ENCODE measurements at places on chromosomes 16 and 17.

DNA sequence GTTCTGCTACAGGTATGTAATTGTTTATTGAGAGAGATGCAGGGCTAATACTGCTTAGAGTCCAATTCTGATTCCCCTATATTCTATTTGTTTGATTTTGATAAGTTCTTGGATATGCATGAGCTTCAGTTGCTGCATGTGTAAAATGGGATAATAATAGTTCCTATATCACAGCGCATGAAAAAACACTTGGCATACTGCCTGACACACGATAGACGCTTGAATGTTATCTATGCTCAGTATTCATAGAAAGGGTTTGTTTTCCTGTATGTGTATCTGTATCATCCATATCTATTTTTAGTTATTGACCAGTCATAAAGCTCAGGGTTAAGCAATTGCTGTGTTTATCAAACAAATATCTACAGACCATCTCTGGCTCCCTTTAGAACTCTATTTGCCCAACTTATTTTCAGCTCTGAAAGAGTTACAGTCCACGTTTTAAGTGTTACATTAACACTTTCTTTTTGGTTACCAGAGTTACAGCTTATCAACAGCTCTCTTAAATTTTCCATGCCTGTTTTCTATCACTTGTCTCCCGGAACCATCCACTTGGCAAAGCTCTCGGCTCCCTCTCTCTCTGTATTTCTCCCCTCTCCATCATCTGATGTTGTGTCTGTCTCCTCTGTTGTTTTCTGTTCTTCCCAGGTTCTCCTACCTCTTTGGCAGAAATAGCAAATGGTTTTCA lies 334.8 kb downstream of the CBLN1 start:
- DNase-seq: no peak

DNA sequence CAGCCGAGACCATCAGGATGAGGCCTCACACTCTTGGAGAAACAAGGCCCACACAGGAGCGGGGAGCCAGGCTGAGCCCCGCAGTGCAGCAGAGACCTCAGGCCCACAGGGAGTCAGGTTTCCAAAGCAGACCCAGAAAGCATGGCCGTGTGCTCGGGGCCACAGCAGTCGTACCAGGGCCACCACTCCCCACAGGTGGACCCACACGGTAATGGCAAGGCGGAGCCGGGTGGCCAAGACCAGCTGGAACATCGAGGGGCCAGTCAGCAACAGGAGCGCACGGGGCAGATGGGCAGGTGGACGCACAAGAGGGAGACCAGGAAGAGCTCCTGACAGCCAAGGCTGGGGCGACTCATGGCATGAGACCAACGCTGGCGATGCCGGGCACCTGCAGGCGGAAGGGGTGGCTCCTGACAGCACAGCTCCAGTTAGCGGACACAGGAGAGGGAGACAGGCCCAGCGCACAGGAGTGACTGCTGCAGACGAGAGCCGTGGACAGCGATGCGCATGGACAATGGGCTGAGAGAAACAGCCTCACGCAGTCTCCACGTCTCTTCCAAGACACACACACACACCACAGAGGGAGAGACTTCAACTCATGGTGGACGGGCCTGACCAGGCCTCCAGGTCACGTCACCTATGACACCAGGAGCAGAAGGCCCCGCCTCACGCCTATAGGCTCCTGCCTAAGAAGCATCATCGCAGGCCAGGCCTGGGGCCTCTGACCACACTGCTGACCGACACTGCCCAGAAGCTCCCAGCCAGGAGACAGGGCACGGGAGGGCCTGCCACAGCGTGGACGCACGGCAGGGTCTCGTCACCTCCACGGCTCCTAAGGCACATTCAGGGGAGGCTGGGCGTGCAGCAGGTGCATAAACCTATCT lies 58.6 kb downstream of the ZNF778 start:
- no peak for DNase-seq

DNA sequence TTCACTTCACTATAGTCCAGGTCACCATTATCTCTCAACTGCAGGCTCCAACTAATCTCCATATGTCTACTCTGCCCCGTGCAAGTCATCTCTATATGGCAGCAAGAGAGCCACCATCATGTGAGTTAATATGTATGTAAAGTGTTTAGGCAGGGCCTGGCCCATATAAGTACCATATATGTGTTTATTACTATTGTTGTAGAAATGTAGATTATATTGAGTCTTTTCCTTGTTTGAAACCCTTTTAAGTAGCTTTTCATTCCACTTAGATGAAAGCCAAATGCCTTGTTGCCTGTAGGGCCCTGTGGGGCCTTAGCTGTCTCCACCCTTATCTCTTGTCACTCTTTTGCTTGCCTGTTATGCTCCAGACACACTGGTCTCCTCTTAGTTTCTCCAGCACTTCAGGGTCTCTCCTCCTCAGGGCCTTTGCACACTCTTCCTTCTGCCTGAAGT lies 164.0 kb downstream of the PHKB start:
- no peak for DNase-seq

DNA sequence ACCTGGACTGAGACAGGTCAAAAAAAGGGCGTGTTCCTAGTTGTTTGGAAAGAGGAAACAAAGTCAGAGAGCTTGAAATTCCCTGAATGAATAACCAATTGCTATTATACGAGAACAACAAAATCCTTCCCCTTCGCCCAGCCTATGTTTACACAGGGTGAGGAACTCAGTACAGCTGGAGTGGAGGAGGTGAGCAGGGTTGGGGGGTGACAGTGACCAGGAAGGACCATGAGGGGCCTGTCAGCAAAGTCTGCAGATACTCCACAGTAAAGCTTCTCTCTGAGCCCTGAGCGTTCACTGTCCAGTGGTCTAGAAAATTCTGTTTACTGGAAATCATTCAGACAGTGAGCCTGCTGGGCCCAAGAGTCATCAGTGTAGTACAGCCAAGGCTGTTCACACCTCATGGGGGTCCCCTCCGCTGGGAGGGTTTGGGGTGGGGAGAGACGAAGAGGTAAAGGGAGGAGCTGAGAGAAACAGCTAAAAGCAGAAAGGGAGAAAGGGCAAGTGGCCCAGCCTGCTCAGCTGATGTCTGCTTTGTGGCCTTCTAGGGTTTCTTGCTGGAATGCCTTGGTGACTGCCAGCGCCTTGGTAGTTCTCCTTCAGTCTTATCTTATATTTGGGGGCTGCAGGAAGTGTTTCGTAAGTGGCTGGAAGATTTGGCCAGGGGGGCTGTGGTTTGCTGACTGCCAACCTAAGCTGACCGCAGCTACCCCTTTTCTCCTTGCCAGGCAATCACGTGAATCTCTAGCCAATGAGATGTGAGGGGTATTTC lies 5.7 kb downstream of the DUSP3 start:
- no peak for DNase-seq

GRCh38 chr17:6163612-6164333 lies 93.6 kb downstream of the WSCD1 start:
- DNase-seq: peak; percentile 7

- no peak for DNase-seq
These were observed 22.4 kb downstream of the PLD6 start for GRCh38 chr17:17183744-17184143.

DNA sequence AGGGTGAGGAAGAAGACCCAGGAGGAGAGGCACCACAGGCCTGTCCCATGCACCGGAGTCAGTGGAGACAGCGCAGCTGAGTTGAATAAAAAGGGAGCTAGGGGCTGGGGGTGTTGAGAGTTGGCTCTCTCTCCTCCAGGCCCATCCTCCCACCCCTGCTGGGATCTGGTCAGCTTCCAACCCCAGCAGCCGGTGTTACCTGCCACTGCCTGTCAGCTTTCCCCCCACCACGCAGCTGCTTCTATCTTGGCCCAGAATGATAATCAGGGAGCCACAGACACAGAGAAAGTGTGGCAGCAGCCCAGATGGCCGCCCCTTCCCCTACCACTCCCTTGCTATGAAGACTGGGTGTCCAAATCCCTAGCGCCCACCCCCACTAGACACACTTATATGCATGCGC lies 120.6 kb upstream of the RPL38 start:
- no peak for DNase-seq

DNA sequence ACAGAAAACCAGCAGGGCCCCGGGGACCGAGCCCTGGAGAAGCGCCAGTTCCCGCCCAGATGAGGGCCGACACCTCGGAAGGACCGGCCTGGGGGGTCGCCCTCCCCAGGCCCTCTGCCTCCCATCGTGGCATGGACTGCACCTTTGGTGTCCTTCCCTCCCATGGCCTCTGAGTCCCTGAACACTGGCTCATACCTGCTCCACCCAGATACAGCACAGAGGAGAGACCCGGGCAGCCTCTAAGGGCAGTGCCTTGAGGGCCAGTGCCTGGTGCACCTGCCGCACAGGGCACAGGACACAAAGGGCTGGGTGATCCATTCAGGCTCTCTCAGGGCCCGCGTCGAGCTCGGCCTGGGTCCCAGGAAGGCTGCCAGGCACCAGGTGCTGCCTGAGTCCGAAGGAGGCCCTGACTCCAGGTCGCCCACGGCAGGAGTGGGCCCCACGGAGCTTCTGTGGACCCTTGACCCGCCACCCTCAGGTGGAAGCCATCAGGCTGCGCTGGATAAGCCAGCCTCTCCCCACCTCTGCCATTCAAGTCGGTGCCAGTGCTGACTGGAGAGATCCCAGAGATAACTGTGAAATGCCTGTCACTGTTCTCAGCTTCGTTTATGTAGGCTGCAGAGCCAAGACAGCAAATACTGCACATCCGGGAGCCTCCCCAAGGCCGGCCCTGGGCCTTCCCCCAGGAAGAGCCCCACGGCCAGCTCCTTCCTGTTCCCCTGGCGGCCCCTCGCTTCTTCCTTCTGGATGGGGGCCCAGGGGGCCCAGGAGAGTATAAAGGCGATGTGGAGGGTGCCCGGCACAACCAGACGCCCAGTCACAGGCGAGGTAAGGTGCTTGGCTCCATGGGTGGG lies at the start of gene ZG16B:
Gene ZG16B, plus strand, starts transcription at position 803 of the 854 bp plus-strand sequence. CDS start 139 bp downstream, outside the sequence.
- DNase-seq: no peak

- no peak for DNase-seq
These were observed at the start of gene BRICD5 for GRCh38 chr16:2210386-2211365. Gene BRICD5, minus strand, starts transcription at chr16:2210863. Its CDS starts 30 bp downstream, at chr16:2210833.

DNA sequence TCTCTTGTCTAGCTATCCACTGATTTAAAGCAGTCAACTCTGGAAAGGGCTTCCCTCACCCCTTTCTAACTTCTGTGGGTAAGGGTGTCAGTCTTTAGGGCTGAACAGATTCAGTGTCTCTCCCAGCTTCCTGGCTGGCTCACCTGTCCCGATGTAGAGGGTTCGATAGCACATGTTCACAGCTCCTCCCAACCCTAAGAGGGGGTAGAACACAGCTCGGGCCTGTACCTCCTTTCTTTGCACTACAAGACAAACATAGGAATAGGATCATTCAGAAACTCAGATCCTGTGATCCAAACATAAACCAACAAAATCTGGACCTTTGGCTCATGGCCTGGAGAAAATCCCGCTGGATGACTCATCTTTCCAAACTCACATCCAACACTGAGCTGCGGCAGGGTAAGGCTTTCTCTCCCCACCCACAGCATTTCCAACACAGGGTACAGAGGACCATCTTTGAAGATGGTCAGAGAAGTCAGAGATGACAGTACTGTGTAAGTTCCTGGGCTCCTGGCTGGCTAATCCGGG lies 5.8 kb upstream of the DHRS13 start:
- peak; percentile 29 for DNase-seq

All from fibroblast of skin of left quadriceps (primary cell).